ENCODE measurements at places on chromosomes 13 and 19.

DNA sequence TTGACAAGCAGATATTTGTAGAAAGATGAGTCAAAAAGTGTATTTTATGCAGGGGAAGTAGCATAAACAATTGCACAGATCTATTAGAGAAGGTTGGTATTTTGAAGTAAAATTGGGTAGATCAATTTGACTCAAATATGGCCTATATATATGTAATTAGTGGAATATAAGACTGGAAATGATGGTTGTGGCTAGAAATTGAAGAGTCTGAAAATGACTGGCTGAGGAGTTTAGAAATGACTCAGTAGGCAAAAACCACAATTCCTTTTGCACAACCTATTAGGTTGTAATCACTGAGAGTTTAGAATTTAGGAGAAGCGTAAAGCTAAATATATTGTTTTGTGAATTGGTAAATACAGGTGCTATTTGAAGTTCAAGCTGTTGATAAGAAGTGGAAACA is 622.6 kb upstream of the PCDH20 start:
- DNase-seq = no peak

DNA sequence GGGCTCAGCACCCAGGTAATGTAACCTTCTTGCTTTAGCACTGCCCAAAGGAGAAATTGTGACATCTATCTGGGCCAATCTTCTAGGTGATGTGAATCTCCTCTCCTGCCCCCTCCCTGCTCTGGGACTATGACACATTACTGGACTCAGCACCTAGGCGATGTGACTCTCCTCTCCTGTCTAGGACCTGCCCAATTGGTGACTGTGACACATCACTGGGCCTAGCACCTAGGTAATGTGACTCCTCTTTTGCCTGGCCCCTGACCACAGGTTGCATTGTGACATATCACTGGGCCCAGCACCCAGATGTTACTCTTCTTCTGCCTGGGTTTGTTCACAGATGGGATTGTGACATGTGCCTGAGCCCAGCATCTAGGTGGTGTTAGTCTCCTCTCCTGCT is 45.0 kb downstream of the ZNF85 start:
- DNase-seq = no peak

DNA sequence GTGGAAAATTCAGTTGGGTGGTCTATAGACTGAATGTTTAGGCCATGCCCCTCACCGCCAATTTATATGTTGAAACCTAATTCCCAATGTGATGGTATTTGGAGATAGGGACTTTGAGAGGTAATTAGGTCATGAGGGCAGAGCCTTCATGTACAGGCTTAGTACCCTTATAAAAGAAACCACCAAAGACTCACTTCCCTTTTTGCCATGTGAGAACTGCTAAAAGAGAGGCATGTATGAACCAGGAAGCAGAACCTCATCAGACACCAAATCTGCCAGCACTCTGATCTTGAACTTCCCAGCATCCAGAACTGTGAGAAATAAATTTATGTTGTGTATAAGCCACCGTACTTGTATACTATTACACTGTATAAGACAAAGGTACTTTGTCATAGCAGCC is 40.6 kb downstream of the UQCRFS1 start:
- DNase-seq = no peak

DNA sequence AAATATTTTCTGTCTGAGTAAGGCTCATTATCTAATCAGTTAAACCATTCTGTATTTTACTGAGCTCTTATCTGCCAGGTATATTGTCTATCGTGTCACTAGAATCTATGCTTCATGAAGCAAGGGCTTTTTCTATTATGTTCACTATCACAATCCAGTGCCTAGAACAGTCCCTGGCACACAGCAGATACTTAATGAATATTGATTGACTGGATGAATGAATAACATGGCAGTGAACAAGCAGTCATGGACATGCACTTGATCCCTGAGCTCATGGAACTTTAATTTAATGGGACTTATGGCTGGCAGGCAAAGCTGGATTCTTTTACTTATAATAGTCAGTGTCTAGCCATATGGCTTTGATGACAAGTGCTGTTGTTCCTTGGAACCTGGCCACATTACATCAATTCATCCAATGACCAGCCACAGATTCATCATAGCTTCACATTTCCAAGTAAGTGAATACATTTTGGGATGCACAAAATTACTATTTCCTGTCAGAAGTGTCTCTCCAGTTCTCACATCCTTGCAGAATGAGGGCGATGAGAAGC is 214.8 kb downstream of the COG6 start:
- no peak for DNase-seq

GRCh38 chr13:98722958-98723357 is 29.5 kb downstream of the SLC15A1 start:
- no peak for DNase-seq

DNA sequence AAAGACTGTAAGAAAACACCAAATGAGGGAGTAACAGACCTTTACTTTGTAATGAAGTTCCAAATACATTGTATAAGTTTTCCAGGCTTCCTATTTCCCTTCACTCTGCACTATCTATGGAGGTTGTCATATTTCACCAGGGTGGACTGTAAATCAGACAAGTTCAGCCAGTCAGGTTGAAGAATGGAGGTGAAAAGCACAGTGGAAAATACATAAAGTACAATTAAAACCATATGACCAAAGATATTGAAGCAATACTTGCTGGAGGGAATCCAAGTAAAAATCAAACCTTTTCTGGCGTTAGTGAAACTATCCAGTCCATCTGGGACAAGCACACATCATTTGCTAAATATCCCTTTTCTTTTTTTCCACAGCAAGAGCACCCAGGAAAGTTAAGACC is 3.2 kb downstream of the LHFPL6 start:
- no peak for DNase-seq

DNA sequence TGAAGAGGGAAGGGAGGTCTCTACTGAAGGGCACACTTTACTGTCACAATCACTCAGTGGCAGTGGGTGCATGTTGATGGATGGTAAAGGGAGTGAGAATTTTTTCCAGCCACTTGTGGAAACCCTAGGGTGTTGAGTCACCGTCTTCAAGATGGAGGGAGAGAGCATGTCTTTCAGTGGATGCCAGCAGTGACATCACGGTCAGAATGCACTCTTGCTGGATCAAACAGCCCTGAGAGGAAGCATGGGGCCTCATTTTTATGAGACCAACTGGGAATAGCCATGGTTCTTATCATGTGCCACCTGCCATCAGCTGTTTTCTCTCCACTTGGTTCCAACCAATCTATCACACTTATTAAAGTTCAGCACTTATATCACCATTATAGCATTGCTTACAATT is 182.5 kb downstream of the KCNRG start:
- peak; percentile 16 for DNase-seq

DNA sequence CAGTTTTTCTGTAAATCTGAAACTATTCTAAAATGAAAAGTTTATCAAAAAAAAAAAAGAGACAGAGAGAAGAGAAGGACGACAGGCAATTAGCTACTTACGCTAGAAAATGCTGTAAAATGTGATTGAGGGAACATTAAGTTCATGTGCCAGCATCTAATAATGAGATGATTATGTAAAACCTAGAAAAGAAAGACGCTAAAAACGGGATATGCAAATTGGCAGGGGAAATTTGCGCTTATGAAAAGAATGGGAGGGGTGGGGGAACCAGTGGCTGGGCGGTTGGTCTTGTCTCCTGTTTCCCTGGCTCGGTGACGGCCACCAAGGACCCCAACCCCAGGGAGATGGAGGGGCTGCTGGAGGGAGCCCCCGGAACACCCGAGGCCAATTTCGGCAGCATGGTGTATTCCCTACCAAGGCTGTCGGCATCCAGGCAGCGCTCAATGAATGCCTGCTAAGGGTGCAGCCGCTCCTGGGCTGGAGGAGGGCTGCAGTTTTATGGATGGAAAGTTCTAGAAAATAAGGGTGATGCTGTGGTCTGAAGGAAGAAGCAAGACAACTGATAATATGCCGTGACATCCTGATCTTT is 34.2 kb downstream of the GNG7 start:
- DNase-seq = no peak

DNA sequence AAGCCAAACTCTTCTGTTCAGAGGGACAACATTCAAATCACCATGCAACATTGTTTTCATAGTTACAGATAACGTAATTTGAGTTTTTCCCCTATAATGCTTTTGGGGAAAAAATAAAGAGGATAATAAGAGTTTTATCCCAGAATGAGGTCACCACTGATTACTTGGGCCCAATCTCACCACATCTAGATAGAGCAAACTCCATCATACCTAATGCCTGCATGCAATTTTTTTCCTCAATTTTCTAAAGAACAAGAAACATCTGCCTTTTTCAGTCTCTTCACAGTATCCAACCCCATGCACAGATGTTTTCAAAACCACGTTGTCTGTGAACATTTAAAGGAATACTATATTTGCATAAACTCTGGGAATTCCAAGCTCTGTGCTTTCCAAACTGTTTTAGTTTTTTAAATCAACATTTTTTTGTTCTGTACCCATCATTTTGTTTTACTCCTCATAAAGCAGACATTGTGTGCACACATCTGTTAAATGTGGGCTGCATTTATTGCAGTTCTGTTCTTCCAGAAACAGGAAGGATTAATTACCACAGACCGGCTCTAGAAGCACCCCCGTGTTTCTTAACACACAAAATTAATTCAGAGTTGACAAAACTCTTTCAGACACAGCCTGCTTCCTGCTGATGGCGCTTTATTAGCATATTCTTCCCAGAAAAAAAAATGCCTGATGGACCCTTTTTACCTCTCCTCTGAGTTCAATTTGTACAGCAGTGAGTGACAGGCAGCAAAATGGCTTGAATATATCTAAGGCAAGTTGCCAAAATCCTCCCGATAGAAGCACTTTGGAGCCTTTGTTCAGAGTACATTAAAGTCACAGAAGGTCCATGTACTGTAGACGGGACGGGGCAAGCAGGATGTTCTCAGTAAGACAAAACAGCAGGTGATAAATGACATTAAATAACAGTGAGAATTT is 1171.9 kb downstream of the EFNB2 start:
- peak; percentile 74 for DNase-seq

GRCh38 chr13:113207890-113208420 is 514 bp downstream of the PCID2 start:
- peak; percentile 33 for DNase-seq

GRCh38 chr13:91747186-91747585 is 348.8 kb downstream of the GPC5 start:
- no peak for DNase-seq

- no peak for DNase-seq
These were observed 2.8 kb downstream of the GRK1 start for GRCh38 chr13:113669755-113670341.

DNA sequence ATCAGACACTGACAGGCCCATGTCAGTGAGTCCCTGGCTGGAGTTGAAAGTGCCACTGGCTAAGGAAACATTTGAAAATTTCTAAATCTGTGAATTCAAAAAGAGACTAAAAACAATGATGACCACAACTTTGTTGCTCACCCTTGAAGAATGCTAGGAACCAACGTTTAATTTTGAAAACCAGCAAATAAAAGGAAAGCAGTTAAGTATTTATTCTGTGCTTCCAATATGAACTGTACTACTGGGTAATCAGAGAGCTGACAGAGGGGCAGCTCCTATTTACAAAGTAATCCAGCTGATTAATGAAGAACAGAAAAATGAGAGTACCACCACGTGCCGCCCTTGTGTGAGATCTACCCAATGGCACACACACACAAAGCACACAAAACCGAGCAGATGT is 44.7 kb upstream of the LATS2 start:
- DNase-seq = no peak

- DNase-seq = no peak
These were observed 48.1 kb downstream of the ZNF93 start for GRCh38 chr19:19948800-19949199.

DNA sequence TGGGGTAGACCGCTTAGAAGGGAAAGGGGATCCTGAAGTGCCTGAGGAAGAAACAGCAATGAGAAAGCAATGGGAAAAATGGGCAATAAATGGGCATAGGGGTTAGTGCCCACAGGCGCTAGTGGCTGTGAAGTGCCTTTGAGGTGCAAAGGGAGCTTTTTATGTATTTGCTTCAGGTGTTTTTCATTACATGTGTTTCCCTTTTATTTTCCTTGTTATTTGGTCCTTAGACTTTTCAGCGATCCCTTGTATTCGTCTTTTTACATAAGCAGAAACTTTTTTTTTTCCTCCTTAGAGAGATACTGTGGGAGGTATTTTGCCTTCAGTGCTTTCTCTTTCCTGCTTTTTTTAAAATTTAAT is 19.6 kb downstream of the NFIX start:
- DNase-seq = no peak

- DNase-seq = peak; percentile 58
These were observed 17.4 kb downstream of the RUBCNL start for GRCh38 chr13:46369506-46370277.

- DNase-seq = no peak
These were observed 65.6 kb downstream of the ARHGAP35 start for GRCh38 chr19:46926170-46927071.

- no peak for DNase-seq
These were observed 4.2 kb downstream of the FNDC3A start for GRCh38 chr13:48979892-48980291.

DNA sequence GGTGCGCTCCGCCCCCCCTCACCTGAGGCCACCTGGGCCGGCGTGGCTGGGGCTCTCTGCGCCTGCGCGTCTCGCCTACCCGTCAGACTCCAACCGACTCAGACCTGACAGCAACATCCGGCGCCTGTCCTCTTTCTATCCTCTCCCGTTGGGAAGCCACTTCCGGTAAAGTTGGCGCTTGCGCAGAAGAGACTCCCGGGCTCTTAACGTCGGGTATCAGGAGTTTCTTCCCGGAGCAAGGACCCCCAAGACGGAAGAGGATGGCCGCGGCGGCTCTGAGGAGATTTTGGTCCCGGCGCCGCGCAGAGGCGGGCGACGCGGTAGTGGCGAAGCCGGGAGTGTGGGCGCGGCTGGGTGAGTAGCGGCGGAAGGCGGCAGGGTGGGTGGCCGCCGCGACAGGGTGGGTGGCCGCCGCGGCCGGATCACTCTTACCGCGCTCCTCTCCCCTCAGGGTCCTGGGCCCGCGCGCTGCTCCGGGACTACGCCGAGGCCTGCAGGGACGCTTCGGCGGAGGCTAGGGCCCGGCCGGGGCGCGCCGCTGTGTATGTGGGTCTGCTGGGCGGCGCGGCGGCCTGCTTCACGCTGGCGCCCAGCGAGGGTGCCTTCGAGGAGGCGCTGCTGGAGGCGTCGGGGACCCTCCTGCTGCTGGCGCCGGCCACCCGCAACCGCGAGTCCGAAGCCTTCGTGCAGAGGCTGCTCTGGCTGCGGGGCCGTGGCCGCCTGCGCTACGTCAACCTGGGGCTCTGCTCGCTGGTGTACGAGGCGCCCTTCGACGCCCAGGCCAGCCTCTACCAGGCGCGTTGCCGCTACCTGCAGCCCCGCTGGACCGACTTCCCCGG is at the start of the genes TIMM29 and YIPF2:
Gene TIMM29 (plus strand): TSS at position 249 of the 839 bp plus-strand sequence. CDS start 12 bp downstream, at position 261.
Gene YIPF2 (minus strand): TSS at position 77 of the 839 bp plus-strand sequence. CDS start 229 bp downstream, outside the sequence.
- peak; percentile 100 for DNase-seq

- DNase-seq = peak; percentile 57
These were observed 29.1 kb downstream of the VAV1 start for GRCh38 chr19:6801485-6802086.

DNA sequence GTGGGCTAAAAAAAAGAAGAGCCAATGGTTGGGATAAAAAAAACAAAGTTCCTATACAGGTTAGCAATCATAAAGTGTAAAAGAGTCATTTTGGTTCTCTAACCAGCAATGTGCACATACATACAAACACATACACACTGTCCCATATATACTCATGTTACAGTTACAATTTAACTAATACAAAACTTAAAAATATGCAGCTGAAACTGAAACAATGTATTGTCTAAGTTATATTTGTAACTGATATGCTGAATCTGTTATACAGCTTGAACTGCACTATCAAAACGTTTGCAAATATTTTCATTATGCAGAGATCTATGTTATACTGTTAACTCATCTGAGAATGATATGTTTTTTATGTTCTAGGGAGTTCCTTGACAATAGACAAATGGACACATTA is 173.7 kb downstream of the KLF12 start:
- no peak for DNase-seq

GRCh38 chr13:23934520-23934919 is 37.2 kb upstream of the C1QTNF9B start:
- DNase-seq = no peak

All from umbilical cord (tissue), 2 donors.